ENCODE measurements at places on chromosomes 7 and 10.

GRCh38 chr7:28199021-28199510 lies 18.5 kb upstream of the JAZF1 start:
- DNase-seq = no peak

GRCh38 chr7:14505906-14506305 lies 396.6 kb downstream of the DGKB start:
- no peak for DNase-seq

DNA sequence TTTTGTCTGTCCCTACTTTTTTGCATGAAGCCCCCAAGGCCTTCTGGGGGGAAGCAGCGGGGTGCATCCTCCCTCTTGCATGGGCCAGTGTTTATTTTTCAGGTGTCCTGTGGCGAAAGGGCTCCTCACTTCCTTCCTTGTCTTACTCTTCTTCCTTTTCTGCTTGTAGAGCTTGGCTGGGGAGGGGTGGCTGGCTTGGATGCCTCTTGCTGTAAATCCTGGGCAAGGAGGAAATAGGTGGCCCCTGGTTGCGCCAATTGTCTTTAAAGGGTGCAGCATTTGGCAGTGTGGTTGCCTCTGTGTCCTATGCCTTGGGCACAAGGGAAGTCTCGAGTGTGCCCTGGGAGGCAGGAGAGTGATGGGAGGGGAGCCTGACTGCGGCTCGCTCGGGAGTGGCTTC lies 95.0 kb downstream of the SH2D4B start:
- no peak for DNase-seq

DNA sequence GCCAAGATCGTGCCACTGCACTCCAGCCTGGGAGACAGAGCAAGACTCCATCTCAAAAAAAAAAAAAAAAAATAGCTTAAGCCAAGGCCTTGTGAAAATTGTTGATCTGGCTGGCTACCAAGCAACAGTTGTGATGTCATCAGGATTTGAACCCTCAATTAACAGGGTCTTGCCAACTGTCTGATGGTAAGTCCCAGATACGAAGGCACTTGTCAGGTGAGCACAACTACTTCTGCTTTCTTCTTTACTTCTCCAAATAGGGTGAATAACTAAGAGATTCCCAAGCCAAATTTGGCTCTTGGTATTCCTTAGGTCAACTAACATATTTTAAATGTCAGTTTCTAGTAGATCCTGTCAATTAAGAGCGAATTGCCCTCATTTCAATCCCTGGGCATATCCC lies 47.4 kb downstream of the ANKRD61 start:
- no peak for DNase-seq

GRCh38 chr10:103192451-103193106 lies 493 bp downstream of the NT5C2 start:
- peak; percentile 21 for DNase-seq

GRCh38 chr7:40057292-40057691 lies 77.1 kb downstream of the MPLKIP start:
- DNase-seq = no peak

DNA sequence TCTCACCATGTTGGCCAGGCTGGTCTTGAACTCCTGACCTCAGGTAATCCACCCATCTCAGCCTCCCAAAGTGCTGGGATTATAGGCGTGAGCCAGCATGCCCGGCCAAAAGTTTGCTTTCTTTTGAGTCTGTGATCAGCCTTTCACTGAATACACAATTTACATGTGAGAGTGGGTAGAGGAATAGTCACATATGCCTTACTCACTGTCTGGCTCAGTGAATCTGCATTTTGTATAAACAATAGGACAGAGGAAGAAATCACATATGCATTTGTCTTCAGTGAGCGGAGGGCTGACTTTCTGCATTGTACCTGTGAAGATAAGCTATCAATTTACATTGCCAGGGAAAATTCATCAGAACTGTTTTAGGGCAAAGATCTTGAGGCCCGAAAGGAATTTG lies 2.5 kb upstream of the TECPR1 start:
- DNase-seq = no peak

DNA sequence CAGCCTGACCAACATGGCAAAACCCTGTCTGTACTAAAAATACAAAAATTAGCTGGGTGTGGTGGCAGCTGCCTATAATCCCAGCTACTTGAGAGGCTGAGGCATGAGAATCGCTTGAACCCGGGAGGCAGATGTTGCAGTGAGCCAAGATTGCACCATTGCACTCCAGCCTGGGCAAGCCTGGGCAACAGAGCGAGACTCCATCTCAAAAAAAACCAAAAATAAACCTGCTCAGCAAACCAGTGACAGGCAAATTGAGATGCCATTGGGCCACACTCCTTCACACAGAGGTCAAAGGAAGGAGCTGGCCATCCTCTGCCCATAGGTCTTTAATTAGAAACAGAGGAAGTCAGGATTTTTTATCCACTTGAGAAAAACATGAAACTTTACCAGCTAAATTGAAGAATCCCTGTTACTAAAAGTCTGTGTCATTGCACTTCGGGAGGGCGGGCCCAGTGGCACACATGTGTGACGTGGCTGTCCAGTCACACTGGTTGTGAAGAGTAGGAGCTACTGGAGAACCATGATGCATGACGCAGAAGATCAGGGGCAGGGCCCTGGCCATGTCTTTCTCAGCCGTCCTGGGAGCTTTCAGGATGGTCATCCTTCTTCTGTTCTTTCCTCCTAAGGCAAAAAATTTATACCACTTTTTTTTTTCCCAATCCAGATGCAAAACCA lies 118.3 kb upstream of the ZNF438 start:
- DNase-seq = no peak

GRCh38 chr10:132193907-132194552 lies 7.3 kb downstream of the DPYSL4 start:
- DNase-seq = no peak

DNA sequence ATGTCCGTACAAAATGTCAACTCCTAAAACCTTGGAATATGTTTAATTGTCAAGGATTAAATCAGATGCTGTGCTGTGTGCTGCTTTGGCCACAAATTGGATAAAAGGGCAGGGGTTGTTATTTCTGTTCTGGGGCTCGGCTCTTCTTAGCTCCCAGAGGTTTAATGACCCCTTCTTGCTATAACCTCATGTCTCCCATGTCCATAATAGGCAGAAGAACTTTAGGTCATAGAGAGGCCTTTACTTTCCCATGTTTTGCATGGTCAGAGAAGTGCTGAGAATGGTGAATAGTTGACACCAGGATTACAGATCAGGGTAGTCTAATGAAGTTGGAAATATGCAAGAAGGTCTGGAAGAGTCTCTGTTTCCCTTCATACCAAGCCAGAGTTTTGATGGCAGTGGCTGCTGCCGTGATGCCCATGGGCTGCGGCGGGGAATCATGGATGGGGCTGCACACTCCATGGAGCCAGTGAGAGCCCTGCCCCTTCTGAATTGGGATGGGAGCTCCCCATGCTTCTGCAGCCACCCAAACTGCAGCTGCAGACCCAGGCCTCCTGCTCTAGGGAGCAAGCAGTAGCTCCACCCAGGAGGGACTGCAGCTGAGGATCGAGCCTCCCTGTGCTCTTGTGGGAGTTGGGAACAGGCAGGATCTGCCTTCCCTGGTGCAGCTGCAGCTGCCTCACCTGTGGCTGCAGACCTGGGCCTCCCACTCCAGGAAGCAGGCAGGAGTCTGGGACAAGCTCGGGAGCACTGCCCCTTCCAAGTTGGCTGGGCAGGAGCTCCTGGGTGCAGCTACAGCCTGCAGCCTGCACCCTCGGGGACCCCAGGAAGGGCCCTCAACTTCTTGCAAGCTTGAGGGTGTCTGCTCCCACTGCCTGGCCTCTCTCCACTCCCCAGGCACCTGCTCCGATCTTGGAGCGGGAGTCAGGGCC lies 23.1 kb upstream of the STEAP4 start:
- no peak for DNase-seq

DNA sequence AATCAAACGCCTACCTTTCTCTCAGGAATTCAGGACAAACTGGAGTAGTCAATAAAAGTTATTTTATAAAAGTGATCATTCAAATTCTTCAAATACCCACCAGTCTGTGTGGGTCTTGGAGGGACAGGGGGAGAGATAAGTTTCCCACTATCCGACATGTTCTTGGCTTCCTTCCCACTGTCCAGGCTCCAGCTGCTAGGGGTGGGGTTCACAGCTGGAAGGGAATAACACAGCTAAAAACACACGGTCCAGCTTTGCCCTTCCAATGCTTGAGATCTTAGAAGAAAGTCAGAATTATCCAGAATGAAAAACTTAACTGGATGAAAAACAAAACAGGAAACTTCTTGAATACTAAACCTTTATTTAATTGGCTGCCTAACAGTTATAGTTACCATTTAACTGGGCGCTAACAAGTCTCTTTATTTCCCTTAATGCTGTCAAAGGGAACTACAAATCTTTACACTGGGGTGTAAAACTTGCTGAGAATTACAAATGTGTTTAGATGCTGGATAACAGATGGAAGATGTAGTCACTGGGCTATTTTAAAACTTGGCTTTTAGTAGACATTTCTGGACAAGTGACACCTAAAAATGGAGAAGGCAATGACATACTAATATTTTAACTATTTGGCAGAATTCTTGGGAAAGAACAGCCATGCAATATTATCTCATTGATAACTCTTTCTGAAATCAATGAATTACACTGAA lies 172.8 kb upstream of the IMMP2L start:
- DNase-seq = no peak

GRCh38 chr7:151181011-151181431 lies 6.0 kb downstream of the ASB10 start:
- DNase-seq = no peak

DNA sequence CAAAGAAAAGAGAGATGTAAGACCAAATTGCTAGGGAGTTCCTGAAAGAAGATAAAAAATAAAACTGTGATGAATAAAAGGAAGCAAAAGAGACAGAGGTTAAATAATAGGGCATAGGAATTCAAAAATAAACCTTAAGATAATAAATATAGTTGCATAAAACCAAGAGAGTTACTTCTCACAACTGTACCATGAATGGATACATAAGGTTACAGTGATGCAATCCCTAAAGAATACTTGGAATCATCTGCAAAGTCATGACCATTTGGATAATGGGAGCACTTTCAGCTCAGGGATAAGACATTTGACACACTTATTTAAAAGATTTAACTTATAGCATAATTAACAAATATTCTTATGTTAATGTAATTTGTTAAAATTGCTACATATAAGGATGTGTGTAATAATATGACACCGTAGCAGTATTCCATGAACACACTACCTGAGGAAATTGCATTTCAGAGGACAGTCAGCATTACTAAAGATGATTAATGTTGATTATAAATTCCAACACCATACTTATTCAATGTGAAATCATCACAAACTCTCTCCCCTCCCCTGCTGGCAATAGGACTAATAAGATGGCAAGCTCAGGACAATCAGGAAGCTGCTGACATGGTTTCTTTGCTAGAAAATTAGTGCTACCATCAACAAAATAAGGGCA lies 202.1 kb upstream of the AKR1E2 start:
- no peak for DNase-seq

- DNase-seq = no peak
Observed at GRCh38 chr7:102319671-102320070, 33.0 kb downstream of the SH2B2 start.

DNA sequence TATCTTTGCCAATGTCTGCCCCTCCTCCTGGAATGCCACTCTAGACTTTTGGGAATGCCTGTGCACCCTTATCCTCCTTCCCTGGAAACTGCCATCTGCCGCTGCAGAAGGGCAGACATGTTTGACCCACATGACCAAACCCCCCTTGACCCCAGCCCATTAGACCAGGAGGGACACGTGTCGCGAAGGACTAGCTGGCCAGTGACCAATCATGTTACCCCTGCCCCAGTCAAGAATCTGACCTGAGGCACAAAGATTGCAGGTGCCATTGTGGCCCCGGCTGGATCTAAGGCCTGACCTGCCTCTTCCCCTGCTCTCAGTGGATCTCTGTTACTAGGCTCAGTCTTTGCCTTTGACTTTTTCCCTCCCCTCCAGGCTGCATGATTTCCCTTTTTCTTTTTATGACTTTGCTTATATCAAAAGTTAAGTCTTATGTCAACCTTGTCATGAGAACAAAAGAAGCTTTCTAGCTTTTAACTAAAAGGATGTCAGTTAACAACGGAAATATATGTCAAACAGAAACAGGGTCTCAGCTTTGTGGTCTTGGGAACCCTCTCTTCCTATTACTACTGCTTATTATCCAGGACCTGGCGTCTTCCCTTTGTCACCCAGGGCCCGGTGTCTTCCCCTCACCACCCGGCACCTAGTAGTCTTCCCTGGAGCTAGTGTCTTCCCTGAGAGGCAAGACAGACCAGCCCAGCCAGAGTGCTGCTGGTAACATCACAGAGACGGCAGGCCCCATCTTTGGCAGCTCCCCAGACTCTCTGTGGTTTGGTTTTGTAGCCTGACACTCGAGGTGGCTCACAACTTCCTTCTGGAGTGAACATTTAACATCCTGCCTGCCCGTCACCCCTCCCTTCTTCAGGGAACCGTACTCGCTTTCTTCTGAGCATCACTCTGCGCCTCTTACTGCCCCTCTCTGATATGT lies 24.4 kb upstream of the PPIF start:
- peak; percentile 65 for DNase-seq

- no peak for DNase-seq
Observed at GRCh38 chr10:73099141-73099540, 2.5 kb upstream of the P4HA1 start.

DNA sequence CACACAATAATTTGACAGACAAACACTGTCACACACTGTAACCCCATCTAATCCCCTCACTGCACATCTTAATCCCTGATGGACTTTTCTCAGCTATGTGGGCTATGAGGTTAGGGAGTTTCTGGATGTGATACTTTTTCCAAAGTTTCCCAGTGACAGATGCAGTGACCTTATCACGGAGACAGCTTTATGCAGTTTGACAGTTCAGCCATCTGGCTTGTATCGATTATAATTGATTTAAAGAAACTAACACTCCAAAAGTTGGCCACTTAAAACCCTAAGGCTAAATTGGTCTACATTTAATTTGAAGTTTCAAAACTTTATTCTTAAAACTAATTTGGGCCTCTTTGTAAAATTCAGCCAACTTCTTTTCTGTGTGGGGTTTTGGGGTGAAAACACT lies 196.7 kb downstream of the SDK1 start:
- DNase-seq = no peak

DNA sequence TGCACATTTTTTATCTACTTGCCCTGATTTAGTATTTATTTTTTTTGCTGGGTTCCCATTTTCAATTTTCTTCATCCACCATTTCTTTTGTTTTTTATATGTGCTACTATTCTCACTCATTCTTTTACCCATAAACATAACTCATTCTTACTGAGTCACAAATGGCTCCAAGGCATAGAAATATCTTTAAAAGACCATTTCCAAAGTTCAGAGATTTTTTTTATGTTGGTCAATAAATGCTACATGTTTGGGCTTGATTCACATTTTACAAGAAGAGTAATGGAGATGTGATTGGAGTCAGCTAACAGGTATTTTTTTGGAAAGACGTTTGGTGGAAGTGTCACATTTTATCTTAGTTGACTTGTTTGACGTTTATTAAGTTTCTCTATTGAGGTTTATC lies 1303.2 kb upstream of the LRRTM3 start:
- DNase-seq = no peak

Data from stimulated activated CD8-positive, alpha-beta memory T cell treated with anti-CD3 and anti-CD28 coated beads, Interleukin-2, amount 100 ng/mL, for 1 hour (primary cell).